Lower lobe of right lung (tissue), 2 donors: ENCODE measurements at places on chromosomes 3 and 15.

- no peak overlapping the region for H3K4me3 ChIP-seq
- no peaks in the 10 kb centered on the region for H3K4me1 ChIP-seq
- H3K27ac ChIP-seq: no peak overlapping the region
- no peaks in the 10 kb centered on the region for H3K36me3 ChIP-seq
- H3K27me3 ChIP-seq: no peaks in the 10 kb centered on the region
Measured at GRCh38 chr15:72962054-72962702, 90.1 kb upstream of the NEO1 start.

GRCh38 chr15:69951256-69951897 lies 146.3 kb downstream of the TLE3 start:
- no peaks in the 10 kb centered on the region for H3K27me3 ChIP-seq
- no peaks in the 10 kb centered on the region for H3K4me1 ChIP-seq
- H3K36me3 ChIP-seq: no peaks in the 10 kb centered on the region
- H3K27ac ChIP-seq: no peak overlapping the region
- no peak overlapping the region for H3K4me3 ChIP-seq

- no peak overlapping the region for H3K27ac ChIP-seq
- H3K27me3 ChIP-seq: no peaks in the 10 kb centered on the region
- H3K4me3 ChIP-seq: no peak overlapping the region
Measured at GRCh38 chr3:52350981-52351761, 35.1 kb downstream of the DNAH1 start.

DNA sequence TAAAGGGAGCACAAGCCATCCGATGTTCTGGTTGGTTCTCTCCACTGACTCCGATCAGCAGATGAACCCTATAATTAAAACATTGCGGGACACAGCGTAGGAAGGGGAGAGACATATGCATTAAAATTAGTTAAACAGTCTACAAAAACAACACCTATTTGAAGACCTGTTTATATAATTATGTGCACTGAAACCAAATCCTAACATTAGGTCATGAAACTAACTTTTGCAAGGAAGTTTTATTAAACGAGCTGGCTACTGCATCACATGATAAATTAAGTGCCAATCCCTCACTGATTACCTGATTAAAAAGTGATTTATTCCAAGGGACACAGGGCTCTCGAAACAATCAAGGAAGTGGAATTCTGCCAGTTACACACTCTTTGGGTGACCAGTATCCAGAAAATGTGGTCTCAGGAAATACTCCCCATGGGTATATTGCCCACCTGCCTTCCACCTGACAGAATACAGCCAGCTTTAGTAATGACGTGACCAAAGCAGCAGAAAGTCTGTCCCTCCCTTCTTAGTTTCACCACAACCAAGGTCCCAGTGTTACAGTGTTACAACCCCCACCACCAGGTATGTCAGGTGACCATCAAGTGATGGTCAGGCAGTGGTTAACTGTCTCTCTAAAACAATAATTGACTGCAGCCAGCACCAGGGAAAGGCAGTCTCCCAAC lies 69.5 kb downstream of the HERC1 start:
- peaks cover 18% of the 10 kb centered on the region for H3K4me1 ChIP-seq
- H3K27ac ChIP-seq: no peak overlapping the region
- peaks cover 7% of the 10 kb centered on the region for H3K36me3 ChIP-seq

GRCh38 chr3:29721789-29722188 lies 440.9 kb downstream of the RBMS3 start:
- H3K4me1 ChIP-seq: no peaks in the 10 kb centered on the region
- H3K4me3 ChIP-seq: no peak overlapping the region
- no peaks in the 10 kb centered on the region for H3K27me3 ChIP-seq
- no peaks in the 10 kb centered on the region for H3K36me3 ChIP-seq
- no peak overlapping the region for H3K27ac ChIP-seq

DNA sequence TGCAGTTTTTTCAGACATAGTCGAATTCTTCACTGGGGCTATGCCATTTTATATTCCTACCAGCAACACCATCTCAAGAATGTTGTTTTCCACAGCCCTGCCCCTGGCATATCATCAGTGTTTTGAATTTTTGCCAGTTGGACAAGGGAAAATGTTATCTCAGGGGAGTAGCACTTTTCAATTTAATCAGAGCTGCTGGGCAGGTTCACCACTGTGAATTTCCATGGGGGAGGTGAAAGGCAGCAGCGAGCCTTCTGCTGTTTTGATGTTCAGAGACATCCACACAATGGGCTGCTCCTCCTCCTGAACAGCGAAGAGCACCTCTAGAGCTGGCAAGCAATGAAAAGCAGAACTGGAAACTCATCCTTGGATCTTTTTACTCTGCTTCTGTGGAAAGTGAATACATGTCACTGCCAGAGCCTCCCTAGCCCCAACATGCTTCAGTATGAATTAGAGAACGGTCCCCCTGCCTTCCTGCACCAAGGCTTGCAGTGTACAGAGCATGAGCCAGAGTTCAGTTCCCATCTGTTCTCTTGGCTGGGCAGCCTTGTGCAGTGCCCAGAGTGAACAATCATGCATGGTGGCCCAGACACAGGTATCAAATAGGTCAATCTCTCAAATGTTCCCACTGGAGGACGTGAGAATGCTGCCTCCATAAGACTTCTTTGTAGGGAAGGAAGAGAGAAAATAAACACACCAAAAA lies 56.1 kb upstream of the RAD18 start:
- DNase-seq: no peak
- H3K4me1 ChIP-seq: no peaks in the 10 kb centered on the region
- H3K27me3 ChIP-seq: no peaks in the 10 kb centered on the region
- H3K36me3 ChIP-seq: no peaks in the 10 kb centered on the region
- no peak overlapping the region for H3K4me3 ChIP-seq
- H3K27ac ChIP-seq: no peak overlapping the region

DNA sequence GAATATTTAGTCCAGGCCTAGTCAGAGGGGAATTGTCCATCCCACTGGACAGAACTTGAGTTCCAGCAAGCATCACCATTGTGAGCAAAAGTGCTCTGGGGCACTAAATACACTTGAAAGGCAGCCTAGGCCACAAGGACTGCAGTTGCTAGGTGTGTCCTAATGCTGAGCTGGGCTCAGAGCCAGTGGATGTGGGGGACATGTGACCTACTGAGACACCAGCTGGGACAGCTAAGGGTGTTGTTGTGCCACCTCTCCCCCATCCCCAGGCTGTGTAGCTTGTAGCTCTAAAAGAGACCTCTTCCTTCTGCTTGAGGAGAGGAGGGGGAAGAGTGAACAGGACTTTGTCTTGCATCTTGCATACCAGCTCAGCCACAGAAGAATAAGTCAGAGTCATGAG lies 120.9 kb downstream of the DTWD1 start:
- H3K27ac ChIP-seq: no peak overlapping the region
- DNase-seq: no peak
- no peaks in the 10 kb centered on the region for H3K36me3 ChIP-seq
- no peak overlapping the region for H3K4me3 ChIP-seq
